Mucosa of descending colon (tissue), 3 donors: ENCODE measurements at places on chromosomes 6 and 20. TPM values are rescaled to one million over a fixed set of nuclear protein-coding genes. Genes with fewer than 3 reads are reported as not detected.

DNA sequence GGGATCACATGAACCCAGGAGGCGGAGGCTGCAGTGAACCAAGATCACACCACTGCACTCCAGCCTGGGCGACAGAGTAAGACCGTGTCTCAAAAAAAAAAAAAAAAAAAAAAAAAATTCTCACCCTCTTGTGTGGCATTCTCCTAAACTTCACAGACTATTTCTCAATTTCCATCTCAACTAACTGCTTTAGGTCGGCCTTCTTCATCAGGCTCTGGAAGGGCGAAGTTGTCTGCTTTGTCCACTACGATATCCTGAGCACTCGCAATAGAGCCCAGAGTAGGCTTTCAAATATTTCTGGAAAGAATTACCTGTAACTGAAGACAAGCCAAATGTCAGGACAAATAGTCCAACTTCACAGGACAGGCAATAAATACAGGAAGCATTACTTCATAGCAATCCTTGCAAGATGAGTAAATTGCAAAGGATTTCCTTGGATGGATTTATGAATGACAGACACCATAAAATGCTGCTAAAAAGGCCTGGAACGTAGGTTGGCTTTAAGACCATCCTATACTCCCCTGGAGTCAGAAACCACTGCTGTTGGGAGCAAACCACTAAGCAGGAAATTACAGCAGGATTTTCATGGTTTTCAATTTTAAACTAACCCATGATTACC is 116.3 kb upstream of the SLC2A12 start:
- no peak for DNase-seq

DNA sequence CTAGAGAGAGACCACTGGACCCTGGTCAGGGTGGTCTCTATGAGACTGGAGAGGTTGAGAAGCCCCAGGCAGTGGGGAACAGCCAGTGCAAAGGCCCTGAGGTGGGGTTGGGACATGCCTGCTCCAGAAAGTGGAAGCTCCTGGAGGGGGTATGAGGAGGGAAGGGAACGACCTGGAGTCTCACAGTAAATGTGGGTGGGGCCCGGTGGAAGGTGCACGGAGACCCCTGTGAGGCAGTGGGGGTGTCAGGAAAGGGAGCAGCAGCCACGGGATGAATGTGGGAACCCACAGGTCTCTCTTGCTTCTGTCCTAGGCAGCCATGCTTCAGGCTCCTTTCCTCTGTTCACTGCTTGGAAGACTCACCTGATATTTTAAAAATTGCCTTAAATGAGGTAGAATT is 1.3 kb upstream of the CST1 start:
- DNase-seq = no peak

Gene CD109
- 4.4 TPM for total RNA-seq

GRCh38 chr20:44736170-44737021 is 9.3 kb upstream of the KCNK15 start:
- DNase-seq = peak; percentile 74

Gene KCNK15
- total RNA-seq = 0.43 TPM

Gene ADTRP
- 239 TPM for total RNA-seq
